ENCODE measurements at places on chromosomes 1 and 21.
A peak's percentile ranks its signal among the peaks of the same experiment; 100 is the strongest.

GRCh38 chr1:197393105-197393504, 125.1 kb downstream of the CRB1 start:
- no peak for DNase-seq

DNA sequence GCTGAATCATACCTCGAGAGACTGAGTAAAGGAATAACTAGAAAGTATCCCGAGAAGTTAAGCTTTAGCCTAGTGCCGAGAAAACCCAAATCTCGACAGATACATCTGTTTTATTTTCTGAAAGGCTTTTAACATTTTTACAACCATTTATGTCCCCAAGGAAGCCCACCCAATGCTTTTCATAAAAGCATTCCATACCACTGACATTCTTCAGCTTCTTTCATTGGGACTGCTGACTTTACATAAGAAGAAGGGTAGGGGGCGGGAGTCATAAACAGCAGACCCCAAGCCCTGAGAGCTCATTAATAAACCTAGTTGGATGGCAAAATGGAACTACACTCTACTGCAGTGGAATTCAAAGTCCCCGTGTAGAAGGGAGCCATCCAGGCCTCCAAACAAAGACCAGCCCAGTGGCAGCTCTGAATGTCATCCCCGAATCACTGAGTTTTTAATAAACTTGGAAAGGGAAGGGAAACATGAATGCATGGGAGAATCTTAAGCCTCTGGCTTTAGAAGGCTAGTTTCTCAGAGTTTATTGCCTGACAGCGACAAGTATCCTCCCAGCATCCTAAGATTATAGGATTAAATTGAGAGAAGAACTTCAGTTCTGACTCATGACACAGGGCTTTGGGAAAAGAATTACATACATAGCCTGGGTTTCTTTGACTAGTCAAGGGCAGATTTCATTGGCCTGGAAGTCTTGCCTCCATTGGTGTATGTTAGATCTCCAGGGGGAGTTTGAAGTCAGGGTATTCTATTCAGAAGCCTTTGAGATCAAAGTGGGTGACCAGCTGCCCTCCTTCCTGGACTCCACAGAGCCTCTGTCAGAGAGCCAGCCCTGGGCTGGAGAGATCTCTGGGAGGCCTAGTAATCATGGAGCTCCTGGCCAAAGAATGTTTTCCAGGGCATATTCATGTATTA, 3.7 kb downstream of the ATF3 start:
- DNase-seq, result no peak

DNA sequence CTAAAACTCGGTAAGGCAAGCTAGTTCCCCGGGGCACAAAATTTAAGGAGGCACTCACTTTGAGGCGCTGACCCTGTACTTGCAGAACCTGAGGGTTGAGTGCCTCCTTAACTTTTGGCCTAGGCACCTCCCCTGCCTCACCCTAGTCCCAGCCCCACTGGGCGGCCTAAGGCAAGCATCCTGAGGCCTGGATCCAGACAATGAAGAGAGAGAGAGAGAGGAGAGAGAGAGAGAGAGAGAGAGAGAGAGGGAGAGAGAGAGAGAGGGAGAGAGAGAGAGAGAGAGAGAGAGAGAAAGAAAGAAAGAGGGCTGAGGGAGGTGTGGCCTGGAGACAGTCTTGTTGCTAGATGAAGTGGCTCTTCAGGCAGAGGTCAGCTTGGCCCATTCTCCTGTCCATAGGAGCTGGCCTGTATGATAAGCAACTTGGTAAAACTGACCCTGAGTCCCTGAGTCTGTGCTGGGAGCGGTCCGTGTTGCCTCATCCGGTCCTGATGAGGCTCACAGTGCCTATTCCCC, 7.4 kb upstream of the LRRN2 start:
- DNase-seq, result no peak

DNA sequence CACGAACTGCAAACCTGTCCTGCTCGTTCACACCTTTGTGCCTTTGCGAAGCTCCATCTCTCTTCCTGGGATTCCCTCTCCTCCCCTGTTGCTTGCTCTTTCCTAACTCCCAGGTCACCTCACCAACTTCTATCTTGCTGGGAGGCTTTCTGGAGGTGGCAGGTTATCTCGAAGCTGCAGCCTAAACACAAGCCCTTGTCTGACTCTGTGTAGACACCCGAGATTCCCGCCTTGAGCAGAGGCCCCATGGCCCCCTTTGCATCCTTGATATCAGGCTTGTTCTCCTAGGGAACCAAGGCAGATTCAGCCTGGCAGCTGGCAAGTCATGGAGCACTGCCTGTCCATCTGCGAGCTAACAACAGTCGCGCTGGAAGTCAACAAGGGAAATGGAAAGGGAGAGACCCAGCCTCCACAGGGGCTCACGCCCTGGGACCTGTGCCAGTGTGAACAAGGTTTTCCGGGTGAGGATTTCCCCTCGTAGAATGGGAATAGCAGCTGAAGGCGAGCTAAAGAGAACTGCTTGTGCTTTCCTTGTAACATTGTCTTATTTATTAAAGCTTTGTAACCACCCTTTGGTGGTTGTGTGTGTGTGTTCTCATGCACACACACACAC, 109.5 kb upstream of the JUN start:
- DNase-seq, result no peak

DNA sequence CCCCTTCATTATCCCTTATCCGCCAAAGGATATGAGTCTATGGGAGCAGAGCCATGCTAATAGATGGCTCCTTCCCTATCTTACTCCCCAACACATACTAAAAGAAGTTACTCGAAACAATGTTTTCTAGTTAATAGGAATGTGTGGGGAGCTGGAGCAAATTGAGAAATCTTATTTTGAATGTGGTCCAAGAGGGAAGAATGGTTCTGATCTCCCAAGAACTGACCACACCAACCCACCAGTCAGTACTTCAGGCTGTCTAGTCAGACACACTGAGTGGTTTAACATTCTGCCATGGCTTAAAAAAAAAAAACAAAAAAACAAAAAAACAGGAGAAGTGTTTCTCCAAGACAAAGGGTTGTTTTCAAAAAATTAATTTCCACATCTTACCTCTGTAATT, 31.5 kb upstream of the DNASE2B start:
- no peak for DNase-seq

DNA sequence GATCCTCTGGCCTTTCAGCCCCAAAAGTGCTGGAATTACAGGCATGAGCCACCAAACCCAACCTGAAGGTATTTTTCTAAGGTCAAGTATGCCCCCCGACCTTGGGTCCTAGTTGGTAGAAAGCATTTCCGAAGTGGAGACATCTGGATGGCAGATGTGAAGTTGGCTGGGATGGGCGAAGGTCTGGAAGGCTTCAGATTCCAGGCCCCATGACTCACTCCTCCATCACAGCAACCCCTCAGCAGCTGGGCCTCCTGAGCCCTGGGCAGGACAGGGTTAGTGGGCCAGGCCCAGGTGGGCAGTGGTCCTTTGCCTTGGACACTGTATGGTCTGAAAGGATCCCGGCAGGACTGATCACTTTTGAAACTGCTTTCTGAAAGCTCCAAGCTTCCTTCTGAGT, 23.3 kb downstream of the NAV1 start:
- DNase-seq, result no peak

DNA sequence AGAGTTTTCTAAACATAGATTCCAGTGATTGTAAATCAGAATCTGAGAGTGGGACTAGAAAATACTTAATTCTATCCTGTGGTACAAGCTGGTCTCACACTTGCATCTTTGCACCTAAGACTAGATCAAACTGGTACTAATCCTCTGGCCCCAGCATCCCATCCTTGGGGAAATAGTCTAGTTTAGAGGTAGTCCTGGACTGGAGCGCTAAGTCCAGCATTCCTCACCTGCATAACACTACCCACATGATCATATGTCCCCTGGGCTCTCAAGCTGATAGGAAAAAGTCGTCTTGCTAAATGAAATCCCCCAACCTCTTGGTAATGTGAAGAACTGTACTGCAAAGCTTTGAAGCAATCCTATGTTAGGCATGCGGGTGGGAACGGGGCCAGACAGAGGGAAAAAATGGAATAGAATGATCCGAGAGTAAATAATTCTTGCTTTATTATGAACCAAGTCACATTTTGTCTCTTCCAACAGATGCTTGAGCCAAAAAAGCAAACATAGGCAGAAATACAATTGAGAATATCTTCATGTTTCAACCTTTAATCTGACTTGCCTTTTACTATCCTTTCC, 4.8 kb downstream of the COX20 start:
- DNase-seq, result no peak

- no peak for DNase-seq
These were observed 6.1 kb upstream of the PTGER3 start for GRCh38 chr1:71053758-71054157.

- no peak for DNase-seq
These were observed 181.7 kb downstream of the DHRS3 start for GRCh38 chr1:12436345-12436658.

GRCh38 chr1:12143631-12144155, 23.1 kb upstream of the TNFRSF1B start:
- no peak for DNase-seq

GRCh38 chr1:101282314-101283038, 45.7 kb downstream of the S1PR1 start:
- DNase-seq, result no peak

DNA sequence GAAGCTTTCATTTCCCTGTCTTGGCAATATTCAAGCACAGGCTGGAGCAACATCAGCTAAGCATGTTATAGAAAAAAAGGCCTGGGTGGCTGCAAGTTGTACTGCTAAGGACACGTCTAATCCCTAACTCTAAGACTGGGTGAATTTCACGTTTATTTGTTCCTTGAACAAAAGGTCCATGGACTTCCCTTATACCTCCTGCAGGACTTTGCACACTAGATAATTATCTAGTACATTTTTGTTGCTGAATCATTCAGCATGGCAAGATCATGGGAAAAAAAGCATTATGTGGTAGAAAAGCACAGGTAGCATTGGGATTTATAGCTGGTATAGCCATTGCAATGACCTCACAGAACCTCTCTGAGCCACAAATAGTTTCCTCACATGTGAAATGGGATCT, 130.7 kb upstream of the DMRTA2 start:
- DNase-seq, result no peak

GRCh38 chr1:162676750-162677149, 44.5 kb downstream of the DDR2 start:
- no peak for DNase-seq

- no peak for DNase-seq
These were observed 447.8 kb downstream of the PTPRU start for GRCh38 chr1:29684141-29684540.

- DNase-seq, result peak; percentile 67
These were observed 746 bp downstream of the MACF1 start for GRCh38 chr1:39205102-39205780.

DNA sequence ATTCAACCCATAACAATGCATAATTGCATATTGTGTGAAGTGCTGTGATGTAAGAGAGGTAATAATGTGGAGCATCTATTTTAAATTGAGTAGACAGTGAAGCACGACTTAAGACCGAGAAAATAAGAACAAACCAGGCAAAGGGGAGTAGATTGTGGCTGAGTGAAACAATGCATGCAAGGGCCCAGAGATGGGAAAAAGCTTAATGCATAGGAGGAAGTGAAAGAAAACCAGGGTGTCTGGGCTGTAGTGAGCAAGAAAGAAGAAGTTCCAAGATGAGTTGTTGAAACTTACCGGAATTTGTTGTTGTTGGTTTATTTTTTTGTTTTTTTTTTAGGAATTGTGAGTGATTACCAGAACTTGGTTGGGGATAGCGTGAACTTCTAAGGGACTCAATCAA, 104.7 kb downstream of the SNX7 start:
- no peak for DNase-seq

DNA sequence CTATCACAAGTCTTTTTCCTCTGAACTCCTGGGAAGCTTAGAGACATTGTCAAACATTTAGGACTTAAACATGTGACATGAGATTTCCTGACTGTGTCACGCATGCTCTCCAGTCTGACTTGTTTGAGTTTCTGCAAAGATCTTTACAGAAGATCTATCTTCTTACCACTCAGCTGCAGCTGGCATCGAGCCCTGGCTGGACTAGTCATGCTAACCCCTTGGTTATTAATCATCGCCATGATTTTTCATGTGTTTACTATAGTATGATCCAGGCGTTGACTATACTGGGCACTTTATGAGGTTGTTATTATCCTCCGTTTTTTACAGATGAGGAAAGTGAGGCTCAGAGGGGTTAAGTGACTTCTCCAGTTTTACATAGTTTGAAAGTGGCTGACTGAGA, 18.1 kb upstream of the IRF2BP2 start:
- DNase-seq, result no peak

DNA sequence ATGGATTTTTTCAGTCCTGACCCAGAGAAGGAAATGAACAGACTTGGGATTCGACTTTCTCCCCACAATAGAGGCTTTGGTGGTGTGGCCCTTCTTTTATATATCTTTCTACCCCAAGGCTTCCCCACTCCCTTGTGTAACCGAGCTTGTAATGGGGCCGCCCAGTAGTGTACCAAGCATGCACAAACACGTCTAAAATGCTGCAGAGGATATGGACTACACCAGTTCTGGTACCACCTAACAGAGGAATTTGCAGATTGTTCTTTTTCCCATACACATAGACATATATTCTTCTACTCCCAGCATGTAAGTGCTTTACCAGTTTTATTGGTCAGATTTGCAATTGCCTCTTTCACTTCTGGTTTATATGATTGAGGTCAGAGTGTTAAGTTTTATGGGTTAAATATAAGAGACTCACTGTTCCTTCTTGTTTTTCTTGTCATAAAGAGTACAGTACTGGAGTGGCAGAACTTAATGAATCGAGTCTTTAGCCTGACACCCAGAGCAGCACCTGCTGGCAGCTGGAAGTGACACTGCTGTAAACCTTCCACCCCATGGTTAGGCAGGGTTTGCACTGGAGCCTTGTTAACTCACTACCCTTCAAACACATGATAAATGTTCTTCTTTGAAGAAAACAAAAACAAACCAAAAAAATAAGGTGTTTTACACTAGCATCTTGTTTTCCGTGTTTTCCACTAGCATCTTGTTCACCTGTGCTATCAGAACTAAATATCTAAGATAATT, 198.6 kb downstream of the PTPRC start:
- DNase-seq, result no peak

- no peak for DNase-seq
These were observed 18.0 kb downstream of the OPTC start for GRCh38 chr1:203511930-203512329.

GRCh38 chr21:41220208-41220733, 52.3 kb downstream of the BACE2 start:
- no peak for DNase-seq

GRCh38 chr1:41045740-41046139, 24.2 kb upstream of the SLFNL1 start:
- no peak for DNase-seq

GRCh38 chr1:110210604-110211495, 736 bp downstream of the KCNC4 start:
- DNase-seq, result peak; percentile 63

GRCh38 chr21:45788637-45789506, 145.3 kb downstream of the PCBP3 start:
- no peak for DNase-seq
